ENCODE measurements at places on chromosomes 2 and 18.

GRCh38 chr2:10920764-10921388 is 9.1 kb downstream of the KCNF1 start:
- no peak for DNase-seq

- DNase-seq: no peak
Observed at GRCh38 chr18:49558356-49558755, 3.5 kb upstream of the LIPG start.

- DNase-seq: no peak
Observed at GRCh38 chr18:40006634-40007033, 1948.4 kb upstream of the PIK3C3 start.

DNA sequence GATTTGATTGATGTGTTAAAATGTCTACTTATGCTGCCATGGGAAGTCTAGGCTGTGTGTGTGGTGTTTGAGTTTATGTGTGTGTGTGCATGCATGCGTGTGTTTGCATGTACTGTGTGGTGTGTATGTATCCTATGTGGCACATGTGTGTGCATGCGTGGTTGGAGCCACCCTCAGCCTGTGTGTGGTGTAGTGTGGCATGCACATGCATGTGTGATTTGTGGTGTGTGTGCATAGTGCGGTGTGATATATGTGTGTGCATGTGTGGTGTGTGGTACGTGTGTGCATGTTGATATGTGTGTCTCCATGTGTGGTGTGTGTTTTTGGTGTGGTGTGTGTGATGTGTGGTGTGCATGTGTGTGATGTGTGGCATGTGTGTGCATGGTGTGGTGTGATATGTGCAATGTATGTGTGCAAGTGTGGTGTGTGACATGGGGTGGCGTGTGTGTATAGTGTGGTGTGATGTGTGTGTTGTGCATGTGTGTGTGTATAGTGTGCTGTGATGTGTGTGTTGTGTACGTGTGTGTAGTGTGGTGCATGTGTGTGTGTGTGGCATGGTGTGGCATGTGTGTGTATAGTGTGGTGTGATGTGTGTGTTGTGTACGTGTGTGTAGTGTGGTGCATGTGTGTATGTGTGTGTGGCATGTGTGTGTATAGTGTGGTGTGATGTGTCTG is 66.6 kb upstream of the HDAC4 start:
- no peak for DNase-seq

DNA sequence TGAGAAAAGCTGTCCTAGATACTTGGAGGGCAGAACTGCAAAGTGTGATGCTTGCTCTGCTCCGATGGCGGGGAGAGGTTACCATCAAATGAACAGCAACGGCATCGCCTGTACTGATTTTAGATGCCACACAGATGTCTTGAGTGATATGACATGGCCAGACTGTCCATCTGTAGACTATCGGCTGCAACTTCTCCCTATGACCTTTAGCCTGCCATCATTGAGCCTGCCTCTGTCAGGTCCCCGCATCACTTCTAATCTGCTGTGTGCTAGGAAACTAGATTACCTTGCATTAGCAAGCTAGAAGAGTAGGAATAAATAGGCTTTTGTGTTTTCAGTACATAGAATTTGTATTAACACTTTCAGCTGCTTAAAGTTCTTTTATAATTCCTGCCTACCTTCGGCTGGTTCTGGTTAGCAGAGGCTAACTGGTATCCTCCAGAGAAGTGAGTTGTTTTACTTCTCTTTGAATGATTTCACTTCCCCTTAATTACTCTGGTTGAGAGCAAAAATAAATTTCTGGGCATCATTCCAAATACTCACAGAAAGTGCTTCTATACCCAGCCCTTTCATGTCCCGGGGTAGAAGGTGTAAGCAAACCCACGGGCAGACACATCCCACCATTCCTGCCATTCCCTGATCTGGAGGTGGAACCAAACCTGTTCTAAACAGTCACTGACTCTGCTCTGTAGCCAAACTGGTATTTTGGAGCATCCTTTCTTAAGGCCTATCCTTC is 24.0 kb downstream of the GAREM2 start:
- DNase-seq: no peak

DNA sequence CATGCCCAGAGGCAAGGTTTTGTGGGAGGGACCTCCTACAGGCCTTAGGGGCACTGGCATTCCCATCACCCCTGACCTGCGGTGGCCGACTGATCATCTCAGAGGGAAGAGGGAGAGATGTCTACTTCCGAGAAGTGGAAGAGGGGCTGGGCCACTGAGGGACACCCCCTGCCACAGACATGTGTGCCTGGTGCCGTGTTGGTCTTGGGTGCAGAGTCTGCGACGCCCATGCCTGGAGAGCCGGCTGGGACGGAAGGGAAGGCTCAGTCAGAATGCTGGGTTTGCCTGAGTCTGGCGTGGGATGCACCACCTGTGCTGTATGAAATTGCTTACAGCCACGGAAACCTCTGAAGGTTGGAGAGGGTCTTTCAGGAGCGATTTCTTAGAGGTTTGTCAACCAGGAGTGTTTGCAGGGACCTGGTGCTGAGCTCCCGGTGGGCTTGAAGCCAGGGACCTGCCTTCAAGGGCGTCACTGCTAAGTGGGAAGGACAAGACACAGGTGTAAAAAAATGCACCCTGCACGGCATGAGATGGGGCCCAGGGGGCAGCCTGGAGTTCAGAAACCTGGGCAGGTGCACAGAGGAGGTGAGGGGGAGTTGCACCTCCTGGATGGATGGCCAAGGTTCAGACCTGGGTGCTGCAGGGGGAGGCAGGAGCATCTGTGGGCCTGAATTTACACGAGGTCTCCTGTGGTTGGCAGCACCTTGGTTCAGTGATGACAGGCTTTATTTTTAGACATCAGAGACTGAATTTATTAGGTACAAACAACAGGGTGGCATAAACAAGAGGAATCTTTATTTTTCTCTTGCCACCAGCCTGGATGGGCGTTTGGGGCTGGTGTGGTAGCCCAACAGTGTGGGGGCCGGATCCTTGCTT is 100.3 kb downstream of the CTIF start:
- DNase-seq: no peak

GRCh38 chr2:11862049-11862448 is 115.6 kb downstream of the LPIN1 start:
- no peak for DNase-seq

DNA sequence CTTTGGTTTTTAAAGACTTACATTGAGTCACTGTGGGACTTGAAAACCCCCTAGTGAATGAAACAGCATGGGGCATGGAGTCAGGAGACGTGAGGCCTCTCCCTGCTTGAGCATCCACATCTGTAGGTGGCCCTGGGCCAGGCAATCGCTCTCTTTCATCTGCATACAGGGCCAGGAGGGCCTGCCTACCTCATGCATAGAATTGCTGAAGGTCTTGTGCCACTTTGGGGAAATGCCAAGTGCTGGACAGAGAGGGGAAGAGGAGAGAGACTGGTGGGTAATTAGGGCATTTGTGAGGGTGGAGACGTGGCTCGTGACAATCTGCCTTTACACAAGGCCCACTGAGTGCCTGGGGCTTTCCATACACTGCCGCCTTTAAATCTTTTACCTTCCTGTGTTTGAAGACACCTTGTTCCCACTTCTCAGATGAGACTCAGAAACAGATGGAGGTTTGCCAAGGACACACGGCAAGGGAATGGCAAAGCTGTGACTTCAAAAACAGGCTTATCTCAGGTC is 322.2 kb upstream of the HS6ST1 start:
- no peak for DNase-seq

- DNase-seq: no peak
Observed at GRCh38 chr18:41870817-41871216, 84.2 kb upstream of the PIK3C3 start.

DNA sequence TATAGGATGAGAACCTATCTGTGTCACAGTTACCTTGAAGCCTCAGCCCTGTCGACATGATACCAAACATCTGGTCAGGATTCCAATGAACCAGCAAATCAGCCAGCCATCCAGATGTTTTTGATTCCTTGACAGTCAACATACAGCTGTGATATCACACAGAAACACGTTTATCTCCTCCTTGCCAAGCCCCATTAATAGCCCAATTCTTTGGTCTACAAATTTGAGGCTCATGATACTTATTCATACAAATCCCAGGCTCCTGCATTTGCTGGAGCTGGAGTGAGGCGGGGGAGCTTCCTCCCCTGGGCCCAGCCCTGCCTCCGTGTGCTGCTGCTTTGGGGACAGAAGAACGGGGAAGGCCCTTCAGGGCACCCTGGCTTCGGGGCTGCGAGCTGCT is 611.6 kb upstream of the SALL3 start:
- no peak for DNase-seq
